ENCODE measurements at places on chromosomes 6 and 20.
A peak's percentile ranks its signal among the peaks of the same experiment; 100 is the strongest.

DNA sequence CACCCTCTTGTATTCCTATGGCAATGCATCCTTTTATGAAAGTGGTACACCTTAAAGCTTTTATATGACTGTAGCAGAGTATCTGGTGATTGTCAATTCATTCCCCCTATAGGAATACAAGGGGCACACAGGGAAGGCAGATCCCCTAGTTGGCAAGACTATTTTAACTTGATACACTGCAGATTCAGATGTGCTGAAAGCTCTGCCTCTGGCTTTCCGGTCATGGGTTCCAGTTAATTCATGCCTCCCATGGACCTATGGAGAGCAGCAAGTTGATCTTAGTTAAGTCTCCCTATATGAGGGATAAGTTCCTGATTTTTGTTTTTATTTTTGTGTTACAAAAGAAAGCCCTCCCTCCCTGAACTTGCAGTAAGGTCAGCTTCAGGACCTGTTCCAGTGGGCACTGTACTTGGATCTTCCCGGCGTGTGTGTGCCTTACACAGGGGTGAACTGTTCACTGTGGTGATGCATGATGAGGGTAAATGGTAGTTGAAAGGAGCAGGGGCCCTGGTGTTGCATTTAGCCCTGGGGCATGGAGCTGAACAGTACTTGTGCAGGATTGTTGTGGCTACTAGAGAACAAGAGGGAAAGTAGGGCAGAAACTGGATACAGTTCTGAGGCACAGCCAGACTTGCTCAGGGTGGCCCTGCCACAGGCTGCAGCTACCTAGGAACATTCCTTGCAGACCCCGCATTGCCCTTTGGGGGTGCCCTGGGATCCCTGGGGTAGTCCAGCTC lies 292.1 kb downstream of the ESR1 start:
- DNase-seq = no peak
- H3K4me1 ChIP-seq = no peaks in the 10 kb centered on the region
- no peaks in the 10 kb centered on the region for H3K27me3 ChIP-seq

GRCh38 chr6:166437661-166438060 lies 54.9 kb upstream of the MPC1 start:
- no peak for DNase-seq
- no peaks in the 10 kb centered on the region for H3K4me1 ChIP-seq

DNA sequence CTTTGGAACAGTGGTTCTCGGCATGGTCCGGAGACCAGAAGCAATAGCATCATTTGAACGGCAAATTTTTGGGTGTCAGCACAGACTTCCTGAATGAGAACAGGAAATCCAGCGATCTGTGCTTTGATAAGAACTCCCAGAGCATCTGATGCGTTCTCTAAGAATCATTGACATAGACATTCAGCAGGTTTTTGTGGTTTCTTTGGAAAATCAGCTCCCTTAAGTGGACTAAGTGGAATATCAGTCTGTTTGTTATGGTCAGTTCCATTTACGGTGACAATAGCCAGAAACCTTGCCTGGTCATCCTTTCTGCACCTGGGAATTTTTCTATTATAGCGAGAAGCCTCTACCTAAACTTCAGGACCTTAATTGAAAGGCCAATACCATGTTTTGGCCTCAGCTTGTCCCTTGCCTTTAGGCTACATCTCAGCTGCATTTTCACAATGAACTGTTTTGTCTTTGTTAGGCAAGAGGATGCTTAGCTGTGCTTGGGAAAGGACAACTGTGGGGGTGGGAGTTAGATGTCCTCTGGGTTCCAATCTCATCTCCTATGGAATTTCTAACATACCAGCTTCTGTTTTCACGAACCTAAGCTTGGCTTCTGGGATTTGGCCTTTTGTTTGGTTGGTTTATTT lies 299.7 kb downstream of the CDKAL1 start:
- H3K27me3 ChIP-seq = no peaks in the 10 kb centered on the region
- no peaks in the 10 kb centered on the region for H3K36me3 ChIP-seq
- DNase-seq = no peak

- no peaks in the 10 kb centered on the region for H3K27me3 ChIP-seq
- DNase-seq = no peak
- no peaks in the 10 kb centered on the region for H3K4me1 ChIP-seq
- no peak overlapping the region for H3K4me3 ChIP-seq
Measured at GRCh38 chr20:32894026-32894483, 35.3 kb downstream of the EFCAB8 start.

DNA sequence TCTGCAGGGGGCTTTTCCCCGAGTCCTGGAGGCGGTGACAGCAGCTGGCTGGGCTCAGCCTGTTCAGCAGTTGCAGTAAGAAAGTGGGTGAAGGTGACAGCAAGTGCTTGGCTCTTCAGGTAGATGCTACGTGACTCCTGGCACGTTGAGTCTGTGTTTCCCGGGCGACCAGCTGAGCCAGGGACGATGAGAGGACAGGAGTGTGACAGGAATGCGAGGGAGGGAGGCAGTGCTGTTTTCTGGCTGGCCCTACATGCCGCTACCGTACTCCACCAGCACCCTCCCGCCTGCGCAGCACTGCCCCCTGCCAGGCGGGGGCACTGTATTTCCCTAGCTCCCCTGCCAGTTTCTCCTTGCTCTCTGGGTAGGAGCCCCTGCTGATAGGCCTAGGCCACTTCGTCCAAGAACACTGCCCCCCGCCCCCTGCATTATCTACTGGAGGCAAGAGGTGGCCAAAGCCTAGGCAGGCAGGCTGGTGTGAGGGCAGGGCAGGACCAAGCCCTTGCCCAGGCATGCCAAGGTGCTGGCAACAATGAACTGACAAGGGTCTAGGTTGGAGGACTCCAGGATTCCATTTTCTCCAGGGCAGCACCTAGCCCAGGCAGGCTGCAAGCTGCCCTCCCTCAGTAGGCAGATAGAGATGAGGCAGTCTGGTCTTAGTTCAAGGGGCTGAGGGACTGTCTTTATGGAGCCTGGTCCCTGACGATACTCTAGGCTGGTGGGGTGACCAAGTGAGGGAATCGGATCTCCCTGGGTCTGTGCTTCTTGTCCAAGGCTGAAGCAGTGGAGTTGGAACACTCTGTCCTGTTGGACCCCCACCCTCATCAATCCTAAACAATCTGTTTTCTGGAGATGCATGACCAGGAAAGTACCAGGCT lies 19.2 kb downstream of the MRPS18A start:
- peaks cover 34% of the 10 kb centered on the region for H3K4me1 ChIP-seq
- DNase-seq = peak; percentile 61
- H3K27me3 ChIP-seq = no peaks in the 10 kb centered on the region
- peaks cover 19% of the 10 kb centered on the region for H3K36me3 ChIP-seq
- H3K27ac ChIP-seq = peak overlapping the region; percentile 69

DNA sequence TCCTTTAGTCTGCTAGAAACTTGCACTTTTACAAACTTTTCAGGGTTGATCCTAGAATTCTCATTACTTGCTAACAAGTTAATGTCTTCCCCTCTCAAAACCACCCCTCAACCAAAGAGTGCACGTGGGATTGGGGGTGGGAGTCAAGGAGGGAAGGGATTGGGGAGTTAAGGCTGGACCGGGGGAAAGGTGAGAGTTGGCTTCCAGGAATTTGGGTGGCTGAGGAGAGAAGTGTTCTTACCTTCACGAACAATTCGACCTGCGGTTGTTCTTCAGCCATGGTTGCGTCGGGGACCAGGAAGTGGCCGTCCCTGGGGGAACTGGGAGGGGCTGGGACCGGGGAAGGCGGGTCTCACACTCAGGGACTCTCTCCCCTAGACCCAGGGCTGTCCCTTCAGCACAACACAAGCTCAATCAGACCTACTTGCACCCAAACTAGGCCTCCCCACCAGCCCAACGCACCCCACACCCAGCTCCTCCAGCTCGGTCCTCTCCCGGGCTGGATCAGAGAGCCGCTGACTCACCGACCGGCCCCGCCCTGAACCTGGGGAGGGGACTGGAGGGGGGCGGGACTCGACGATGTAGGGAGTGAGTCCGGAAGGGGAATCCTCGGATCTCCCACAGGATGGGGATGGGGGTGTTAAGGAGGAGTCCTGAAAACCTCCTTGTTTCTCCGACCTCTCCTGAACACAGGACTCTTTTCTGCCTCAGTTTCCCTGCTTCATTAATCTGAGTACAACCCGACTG lies at the start of gene CLIC1:
Gene CLIC1 (minus strand): TSS at position 510 of the 747 bp plus-strand sequence. CDS start 230 bp downstream, at position 280.
- H3K4me3 ChIP-seq = peak within 1 kb of the TSS; percentile 100
- H3K4me1 ChIP-seq = peaks cover 28% of the 10 kb centered on the region
- DNase-seq = peak; percentile 55

GRCh38 chr20:45085289-45085688 lies 15.6 kb downstream of the KCNS1 start:
- no peaks in the 10 kb centered on the region for H3K27me3 ChIP-seq
- H3K4me3 ChIP-seq = no peak overlapping the region

GRCh38 chr20:10792291-10792690 lies 118.5 kb upstream of the JAG1 start:
- H3K27me3 ChIP-seq = no peaks in the 10 kb centered on the region
- H3K36me3 ChIP-seq = no peaks in the 10 kb centered on the region
- no peak overlapping the region for H3K4me3 ChIP-seq
- H3K27ac ChIP-seq = no peak overlapping the region

DNA sequence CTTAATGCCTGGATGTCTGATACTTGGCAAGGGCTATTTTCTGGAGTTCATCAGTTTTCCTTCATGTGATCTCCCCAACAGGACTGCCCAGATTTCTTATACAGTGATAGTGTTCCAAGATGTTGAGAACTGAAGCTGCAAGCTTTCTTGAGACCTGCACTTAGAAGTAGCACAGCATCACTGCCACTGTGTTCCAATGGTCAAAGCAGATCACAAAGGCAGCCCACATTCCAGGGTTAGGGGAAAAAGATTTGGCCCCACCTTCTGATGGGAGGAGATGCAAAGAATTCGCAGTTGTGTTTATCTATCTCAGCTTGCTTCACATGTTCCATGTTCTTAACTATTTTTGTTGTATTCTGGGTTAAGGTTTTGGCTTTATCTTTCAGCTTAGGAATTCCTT lies 78.2 kb downstream of the GPX5 start:
- no peaks in the 10 kb centered on the region for H3K4me1 ChIP-seq
- DNase-seq = no peak
- no peaks in the 10 kb centered on the region for H3K36me3 ChIP-seq
- H3K27me3 ChIP-seq = no peaks in the 10 kb centered on the region

GRCh38 chr20:6583134-6583738 lies 184.2 kb upstream of the BMP2 start:
- H3K36me3 ChIP-seq = no peaks in the 10 kb centered on the region
- no peaks in the 10 kb centered on the region for H3K27me3 ChIP-seq
- H3K4me3 ChIP-seq = no peak overlapping the region
- peak; percentile 25 for DNase-seq

- no peak for DNase-seq
- H3K27ac ChIP-seq = no peak overlapping the region
- no peak overlapping the region for H3K4me3 ChIP-seq
- H3K27me3 ChIP-seq = no peaks in the 10 kb centered on the region
- H3K4me1 ChIP-seq = peaks cover 6% of the 10 kb centered on the region
- H3K36me3 ChIP-seq = no peaks in the 10 kb centered on the region
Measured at GRCh38 chr20:23657202-23657601, 19.4 kb upstream of the CST3 start.

- no peak for DNase-seq
- no peaks in the 10 kb centered on the region for H3K4me1 ChIP-seq
- H3K4me3 ChIP-seq = no peak overlapping the region
- H3K27me3 ChIP-seq = no peaks in the 10 kb centered on the region
- no peak overlapping the region for H3K27ac ChIP-seq
Measured at GRCh38 chr20:51732096-51732791, 35.9 kb downstream of the ATP9A start.

DNA sequence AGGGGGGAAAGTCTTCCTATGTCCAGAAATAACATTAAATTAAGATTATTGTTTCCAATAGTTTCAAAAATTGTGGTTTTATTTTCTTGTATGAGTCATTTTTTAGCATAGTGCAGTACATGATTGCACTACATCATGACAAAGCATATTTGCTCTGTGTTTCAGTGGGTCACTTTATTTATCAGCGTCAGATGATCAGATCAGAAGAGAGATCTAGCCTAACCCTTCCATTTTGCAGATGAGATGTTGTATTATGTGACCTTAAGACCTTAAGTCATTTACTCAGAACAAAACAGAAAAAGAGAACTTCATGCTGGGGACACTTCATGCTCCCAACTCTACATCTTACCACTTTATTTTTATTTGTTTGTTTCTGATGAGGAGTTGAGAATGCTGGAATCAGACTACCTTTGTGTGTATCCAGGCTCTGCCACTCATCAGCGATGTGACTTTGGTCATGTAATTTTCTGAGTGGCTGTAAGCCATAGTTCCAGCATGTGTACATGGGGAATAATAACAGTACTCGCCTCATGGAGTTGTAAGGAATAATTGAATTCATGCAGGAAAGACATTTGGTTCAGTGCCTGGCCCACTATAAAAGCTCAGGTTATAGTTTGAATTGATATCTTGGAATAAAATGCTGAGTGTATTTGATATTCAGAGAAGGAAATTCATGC lies 13.5 kb downstream of the EYA4 start:
- no peaks in the 10 kb centered on the region for H3K27me3 ChIP-seq
- H3K4me3 ChIP-seq = no peak overlapping the region
- no peaks in the 10 kb centered on the region for H3K36me3 ChIP-seq
- H3K27ac ChIP-seq = no peak overlapping the region

- H3K4me3 ChIP-seq = no peak overlapping the region
- no peaks in the 10 kb centered on the region for H3K4me1 ChIP-seq
- H3K36me3 ChIP-seq = no peaks in the 10 kb centered on the region
- no peak overlapping the region for H3K27ac ChIP-seq
- no peak for DNase-seq
Measured at GRCh38 chr6:102732898-102733297, 1339.4 kb downstream of the GRIK2 start.

GRCh38 chr6:21158149-21158548 lies 435.4 kb upstream of the SOX4 start:
- peaks cover 13% of the 10 kb centered on the region for H3K4me1 ChIP-seq
- H3K27ac ChIP-seq = peak overlapping the region; percentile 54
- no peaks in the 10 kb centered on the region for H3K36me3 ChIP-seq
- H3K4me3 ChIP-seq = no peak overlapping the region

All from GM12878 (cell line).